CD14-positive monocyte (primary cell): ENCODE measurements at places on chromosomes 1 and 21.

- no peak for DNase-seq
Observed at GRCh38 chr1:61202854-61203598, 120.7 kb downstream of the NFIA start.

- DNase-seq = no peak
Observed at GRCh38 chr1:217403026-217403720, 227.7 kb downstream of the GPATCH2 start.

DNA sequence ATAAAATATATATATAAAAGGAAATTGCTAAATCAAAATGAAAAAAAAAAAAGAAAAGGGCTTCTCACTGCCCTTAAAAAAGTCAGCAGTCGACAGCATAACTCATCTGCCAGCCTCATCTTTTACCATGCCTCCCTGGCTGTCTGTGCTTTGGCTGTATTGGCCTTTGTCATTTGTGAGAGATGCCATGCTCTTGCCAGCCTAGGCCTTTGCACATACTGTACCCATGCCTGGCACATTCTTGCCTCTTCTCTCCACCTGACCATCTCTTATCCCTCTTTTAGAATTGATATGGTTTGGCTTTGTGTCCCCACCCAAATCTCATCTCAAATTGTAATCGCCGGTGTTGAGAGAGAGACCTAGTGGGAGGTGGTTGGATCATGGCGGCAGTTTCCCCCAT lies 37.1 kb downstream of the DIRAS3 start:
- DNase-seq = no peak

GRCh38 chr21:41066086-41066938 lies 101.6 kb upstream of the BACE2 start:
- DNase-seq = no peak

DNA sequence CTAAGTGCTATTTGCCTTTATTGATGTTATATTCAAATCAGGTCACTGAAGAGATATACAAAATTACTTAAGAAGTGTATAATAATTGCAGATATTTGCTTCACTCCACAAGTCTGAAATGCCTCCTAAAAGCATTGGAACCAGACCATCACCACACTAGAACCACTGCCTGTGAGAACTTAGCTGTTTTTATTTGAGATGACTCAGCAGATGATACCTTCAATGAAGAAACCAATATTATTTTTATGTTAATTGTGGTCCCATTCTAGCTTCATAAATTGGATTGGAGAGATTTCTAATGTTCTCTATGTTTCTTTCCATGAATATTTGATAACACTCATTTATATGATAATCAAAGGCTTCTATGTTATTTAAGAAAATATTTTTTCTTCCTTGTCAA lies 740.6 kb downstream of the KCNT2 start:
- no peak for DNase-seq

DNA sequence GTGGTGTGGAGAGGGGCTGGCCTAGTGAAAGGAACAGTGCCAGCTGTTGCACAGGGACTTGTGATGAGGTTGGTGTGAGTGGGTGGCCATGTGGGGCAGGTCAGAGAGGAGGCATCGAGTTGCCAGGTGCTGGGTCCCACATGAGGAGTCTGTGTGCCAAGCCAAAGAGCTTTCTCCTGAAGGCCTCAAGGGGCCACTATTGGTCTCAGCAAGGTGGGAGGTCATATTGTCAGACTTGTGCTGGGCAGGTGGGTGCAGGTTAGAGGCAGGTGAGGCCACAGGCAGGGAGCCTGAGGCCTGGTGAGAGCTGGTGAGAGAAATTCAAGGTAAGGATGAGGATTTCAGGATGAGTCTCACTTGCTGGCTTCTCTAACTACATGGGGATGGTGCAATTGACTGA lies 256.8 kb downstream of the DISC1 start:
- no peak for DNase-seq

GRCh38 chr1:45643978-45644377 lies 20.1 kb upstream of the CCDC17 start:
- DNase-seq = no peak

DNA sequence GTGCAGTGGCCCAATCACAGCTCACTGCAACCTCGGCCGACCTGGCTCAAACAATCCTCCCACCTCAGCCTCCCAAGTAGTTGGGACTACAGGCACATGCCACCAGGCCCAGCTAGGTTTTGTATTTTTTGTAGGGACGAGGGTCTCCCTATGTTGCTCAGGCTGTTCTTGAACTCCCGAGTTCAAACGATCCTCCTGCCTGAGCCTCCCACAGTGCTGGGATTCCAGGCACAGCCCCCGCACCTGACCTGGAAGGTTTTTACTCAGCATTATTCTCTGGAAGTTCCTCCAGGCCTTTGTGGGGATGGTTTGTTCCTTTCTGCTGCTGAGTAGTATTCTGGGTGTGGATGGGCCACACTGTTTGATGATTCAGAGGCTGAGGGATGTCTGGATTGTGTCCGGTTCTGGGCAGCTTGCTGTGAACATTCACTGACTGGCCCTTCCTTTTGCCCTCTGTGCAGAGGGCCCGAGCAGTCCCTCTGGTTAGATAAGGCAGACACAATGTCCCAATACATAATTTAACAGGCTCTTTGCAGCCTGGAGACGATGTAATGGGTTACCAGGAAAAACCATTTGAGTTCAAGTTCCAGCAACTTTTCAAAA lies 6.0 kb upstream of the TRAPPC10 start:
- DNase-seq = no peak

DNA sequence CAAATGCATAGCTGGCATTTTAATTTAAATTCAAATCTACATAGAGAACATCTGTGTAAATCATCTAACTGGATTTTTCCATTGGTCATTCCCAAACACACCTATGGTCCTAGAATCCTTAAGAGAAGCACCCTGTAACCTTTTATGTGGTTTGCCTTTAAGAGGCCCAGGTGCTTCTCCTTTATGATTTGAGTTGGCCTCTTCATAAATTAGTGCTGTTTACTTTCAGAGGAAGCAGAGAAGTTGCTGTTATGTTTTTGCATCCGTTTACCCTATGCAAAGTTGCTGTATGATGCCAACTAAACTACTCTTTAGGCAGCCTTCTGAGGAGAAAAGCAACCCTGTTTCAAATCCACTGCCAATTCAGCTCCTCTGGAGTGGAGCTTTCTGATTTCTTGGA lies 193.8 kb downstream of the HS2ST1 start:
- DNase-seq = no peak

DNA sequence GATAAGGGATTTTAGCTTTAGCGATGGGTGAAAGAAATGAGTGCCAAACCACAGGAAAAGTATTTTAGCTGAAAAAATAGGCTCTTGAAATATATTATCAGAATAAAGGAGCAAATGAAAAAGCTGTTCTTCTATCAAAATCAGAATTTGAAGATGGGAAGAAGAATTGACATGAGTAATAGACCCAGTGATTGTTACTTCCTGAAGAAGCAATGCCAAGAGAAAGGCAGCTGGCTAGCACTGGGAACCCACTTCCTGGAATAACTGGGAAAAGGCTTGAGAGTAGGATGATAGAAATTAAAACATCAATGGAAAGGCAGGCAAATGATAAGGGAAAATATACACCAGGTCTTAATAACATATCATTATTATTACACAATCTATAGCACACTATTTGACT lies 29.9 kb upstream of the LYPLAL1 start:
- DNase-seq = peak; percentile 42
